Lung (tissue), 17 donors: ENCODE measurements at places on chromosomes 5 and 9. TPM values are rescaled to one million over a fixed set of nuclear protein-coding genes. Genes with fewer than 3 reads are reported as not detected.

PKD2L2 gene
- not detected for total RNA-seq

GRCh38 chr9:124693403-124693802 is 77.7 kb downstream of the NR6A1 start:
- no peak for DNase-seq

GRCh38 chr5:137226081-137226480 is 273.0 kb downstream of the SPOCK1 start:
- DNase-seq = no peak

GRCh38 chr5:13658152-13658551 is 286.3 kb downstream of the DNAH5 start:
- DNase-seq = no peak

GRCh38 chr5:112576298-112576925 is 157.3 kb upstream of the EPB41L4A start:
- no peak for DNase-seq

GRCh38 chr5:76388791-76389512 is 14.1 kb upstream of the IQGAP2 start:
- DNase-seq = no peak

- DNase-seq = no peak
Measured at GRCh38 chr5:29697278-29697677, 1496.2 kb upstream of the CDH6 start.
